ENCODE measurements at places on chromosomes 2 and 18. TPM values are rescaled to one million over a fixed set of nuclear protein-coding genes. Genes with fewer than 3 reads are reported as not detected.

Gene BUB1
- 76.9 TPM for total RNA-seq

DNA sequence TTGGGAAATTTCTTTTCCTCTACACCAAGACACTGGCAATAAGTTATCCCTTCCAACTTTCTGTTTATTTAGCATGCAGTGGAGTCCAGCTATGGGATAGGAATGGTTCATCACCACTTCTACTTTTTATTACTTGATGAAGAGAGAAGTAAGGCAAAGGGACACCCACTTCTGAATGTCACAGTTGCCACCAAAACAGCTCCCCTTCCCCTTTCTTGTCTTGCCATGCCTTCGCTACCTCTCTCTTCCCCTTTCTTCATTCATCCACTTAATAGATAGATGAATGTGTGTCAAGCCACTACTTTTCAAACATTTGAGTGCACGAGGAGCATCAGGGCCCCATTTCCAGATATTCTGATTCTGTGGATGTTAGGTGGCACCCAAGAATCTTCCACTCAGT lies 59.6 kb downstream of the KCTD18 start:
- DNase-seq, result no peak

DNA sequence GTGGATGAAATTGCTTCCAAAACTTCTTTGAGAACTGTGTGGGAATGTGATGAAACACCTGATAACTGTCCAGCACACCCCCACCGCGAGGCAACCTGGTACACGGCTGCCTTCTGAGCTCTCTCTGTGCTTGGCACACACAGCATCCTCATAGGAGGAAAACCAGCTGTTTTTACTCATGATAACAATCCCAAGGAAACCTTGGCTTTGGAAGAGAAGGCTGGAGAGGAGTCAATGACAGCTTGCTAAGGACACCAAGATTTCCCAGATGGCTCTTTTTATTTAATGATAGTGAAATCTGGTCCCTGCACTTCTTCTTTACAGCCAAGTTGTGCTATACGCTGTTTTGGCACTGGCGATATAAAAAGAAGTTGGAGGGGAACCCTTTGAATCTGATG lies 232.5 kb upstream of the FN1 start:
- DNase-seq, result no peak

DNA sequence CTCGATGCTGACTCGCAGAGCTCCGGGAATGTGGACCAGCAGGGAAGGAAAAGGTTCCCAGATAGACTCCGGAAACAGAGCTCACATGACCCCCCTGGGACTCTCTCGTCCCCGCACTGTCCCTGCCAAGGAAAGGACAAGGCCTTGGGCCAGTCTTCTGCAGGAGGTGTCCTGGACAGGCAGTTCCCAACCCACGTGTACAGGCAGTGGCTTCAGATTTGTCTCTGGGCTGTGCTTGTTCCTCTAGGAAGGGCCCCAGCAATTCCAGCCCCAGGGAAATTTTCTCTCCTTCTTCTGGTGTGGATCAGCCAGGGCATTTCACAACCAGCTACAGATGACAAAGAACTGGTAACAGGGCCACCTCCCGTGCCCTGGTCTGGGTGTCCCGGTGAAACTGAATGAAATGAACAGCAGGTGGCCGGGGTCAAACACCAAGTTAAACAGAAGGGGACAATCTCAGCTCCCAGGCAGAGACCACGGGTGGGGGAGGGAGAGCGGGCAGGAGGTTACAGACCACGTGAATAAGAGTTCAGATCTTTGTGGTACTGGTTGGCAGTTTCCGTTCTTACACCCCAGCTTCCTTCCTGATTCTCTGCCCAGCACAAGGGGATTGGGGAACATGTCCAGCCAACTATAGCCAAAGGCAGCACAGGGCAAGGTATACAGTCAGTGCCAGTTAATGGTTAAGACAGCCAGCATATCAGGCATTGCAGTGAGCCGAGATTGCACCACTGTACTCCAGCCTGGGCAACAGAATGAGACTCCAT lies 52.2 kb upstream of the CAB39 start:
- peak; percentile 80 for DNase-seq

DNA sequence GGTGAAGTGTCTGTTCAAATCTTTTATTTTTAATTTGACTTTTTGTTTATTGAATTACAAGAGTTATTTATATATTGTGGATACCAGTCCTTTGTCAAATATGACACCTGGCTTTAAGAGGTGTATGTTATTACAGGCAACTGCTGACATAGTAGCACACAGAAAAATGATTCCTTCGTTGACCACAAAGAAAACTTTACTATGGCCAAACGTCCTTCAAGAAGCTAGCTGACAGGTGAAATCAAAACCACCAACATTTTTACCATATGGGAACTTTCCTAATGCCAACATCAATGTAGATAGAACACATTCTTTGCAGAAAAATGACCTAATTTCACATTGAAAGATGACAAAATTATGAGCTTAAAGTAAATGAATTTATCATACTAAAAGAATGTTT lies 6.4 kb upstream of the SRBD1 start:
- no peak for DNase-seq

Gene RAB27B
- total RNA-seq, result 0.19 TPM

GRCh38 chr2:98730707-98731040 lies 258 bp downstream of the MGAT4A start:
- DNase-seq, result peak; percentile 80

DNA sequence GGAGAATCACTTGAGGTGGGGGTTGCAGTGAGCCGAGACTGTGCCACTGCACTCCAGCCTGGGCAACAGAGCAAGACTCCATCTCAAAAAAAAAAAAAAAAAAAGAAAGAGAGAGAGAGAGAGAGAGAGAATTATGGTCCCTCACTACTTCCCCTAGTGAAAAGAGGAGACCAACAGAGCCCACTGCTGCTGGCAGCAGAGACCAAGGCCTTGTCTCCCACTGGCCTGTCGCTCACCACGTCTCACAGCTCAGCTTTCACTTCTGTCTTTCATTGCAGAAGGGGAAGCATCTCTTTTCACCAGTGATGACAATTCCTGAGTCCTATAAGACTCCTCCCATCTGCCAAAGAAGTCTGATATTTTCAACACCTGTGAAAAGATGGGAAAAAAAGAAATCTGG lies 81.3 kb downstream of the CLHC1 start:
- DNase-seq, result no peak

DNA sequence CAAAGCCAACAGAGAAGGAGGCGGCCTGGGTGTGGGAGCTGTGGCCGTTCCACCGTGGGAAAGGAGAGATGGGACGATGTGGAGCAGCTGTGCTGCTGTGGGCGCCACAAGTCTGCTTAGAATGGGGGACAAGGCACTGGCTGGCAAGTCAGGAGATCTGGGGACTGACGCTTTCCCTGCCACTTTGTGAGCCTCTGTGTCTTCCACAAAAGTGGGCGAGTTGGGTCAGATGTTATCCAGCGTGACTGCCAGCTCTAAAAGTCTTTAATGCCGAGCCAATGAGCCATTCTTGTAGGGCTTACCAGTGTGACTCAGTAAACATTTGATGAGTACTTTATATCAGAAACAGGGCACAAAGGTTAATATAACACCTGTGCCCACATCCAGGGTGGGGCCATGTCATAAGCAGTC lies 113.6 kb upstream of the MGAT5 start:
- no peak for DNase-seq

GRCh38 chr18:48889115-48889941 lies 61.4 kb downstream of the SMAD7 start:
- DNase-seq, result no peak

Gene DAPL1
- not detected for total RNA-seq

- no peak for DNase-seq
Measured at GRCh38 chr2:199738727-199739412, 112.1 kb downstream of the FTCDNL1 start.

Gene GRP
- not detected for total RNA-seq

GRCh38 chr2:34107811-34108210 lies 508.7 kb upstream of the FAM98A start:
- DNase-seq, result no peak

DNA sequence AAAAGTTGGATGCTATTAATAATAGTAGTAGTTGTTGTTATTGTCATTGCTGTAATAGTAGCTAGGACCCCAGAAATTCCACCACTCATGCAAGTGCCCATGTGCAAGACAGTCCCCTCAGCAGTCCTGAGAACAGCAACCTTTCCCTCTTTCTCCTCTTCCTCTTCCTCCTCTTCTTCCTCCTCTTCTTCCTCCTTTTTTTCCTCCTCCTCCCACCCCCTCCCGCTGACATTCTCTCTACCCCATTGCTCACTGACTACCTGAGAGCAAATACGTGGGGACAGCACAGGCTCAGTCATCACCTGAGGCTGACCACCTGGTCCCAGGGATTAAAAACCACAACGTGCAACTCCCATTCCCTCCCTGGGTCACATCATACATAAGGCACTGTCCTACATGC lies 41.8 kb downstream of the SMAD7 start:
- no peak for DNase-seq

Gene EGR4
- total RNA-seq, result 1.6 TPM

Gene ARL4C
- total RNA-seq, result 53.7 TPM

GRCh38 chr2:117127680-117128079 lies 686.8 kb upstream of the DDX18 start:
- DNase-seq, result no peak

DNA sequence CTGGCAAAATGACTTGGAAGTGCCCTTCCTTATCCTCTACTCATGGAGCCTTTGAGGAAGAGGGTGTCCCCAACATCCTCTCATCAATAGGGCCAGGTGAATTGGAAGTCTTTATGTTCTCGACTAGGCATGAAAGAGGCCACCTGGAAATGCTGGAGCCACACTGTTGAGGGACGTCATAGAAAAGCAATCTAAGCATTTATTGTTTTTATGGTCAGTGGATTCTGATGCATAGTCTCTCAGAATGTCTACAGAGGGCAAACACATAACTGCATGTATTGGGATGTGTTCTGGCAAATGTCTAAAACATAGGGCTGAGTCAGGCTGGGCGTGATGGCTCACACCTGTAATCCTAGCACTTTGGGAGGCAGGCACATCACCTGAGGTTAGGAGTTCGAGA lies 246.6 kb upstream of the SP5 start:
- no peak for DNase-seq

Gene ST8SIA3
- not detected for total RNA-seq

DNA sequence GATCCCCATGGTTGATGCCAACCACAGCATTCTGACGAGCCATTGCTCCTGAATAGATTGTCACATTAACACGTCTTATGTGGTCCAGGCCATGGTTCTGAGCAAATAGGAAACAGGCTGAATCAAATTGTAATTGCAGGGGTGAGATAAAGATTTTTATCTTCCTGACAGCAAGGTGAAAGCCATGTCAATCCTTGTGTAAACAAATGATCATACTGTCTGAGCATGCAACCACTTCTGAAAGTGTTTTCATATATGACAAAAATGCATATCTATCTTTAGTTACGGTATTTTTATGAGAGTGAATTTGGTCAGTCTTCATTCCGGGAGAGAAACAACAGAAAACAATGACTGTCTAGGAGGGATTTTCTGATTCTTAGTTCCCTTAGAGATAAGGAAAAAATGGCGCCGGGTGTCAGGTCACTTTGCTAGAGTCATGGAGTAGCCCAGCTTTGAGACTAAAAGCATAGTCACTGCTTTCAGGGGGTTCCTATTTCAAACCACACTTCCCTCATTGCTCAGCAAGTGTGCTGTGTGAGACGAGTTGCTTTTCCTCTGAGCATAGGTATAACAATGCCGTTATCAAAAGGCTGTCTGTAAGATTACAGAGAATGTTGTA lies 958.9 kb downstream of the DCDC2C start:
- no peak for DNase-seq

Gene EVX2
- total RNA-seq, result not detected

DNA sequence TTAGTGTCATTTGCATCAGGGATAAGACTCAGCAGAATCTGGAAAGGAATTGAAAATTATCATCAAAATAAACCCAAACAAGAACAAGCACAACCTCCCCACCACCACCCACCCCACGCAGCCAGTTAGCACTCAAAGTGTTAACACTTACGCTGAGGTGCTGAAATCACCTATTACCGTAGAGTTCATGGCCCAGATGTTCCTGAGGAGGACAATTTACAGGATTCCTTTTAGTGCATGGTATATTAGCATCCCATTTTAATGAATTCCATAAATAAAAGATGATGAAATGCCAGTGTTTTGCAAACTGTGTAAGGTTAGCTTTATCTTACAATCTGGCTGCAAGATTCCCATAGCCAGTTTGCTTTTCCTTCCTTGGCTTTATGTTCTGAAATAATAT lies 359.3 kb upstream of the SOX11 start:
- no peak for DNase-seq

DNA sequence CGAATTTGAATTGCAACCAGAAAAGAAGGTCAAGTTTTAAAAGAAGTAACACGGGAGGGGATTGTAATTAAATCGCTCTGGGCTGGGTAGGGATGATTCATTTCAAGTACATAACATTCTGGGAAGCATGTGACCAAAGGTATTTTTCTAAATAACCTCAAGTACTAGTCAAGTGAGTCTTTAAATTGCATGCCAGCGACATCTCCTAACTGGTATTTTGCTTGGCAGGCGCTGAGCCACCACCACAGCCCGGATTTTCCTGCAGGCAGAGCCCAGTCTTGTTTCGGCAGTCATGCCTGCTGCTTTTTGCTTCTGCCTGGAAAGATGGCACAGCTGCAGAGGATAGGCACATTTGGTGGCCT lies 33.7 kb upstream of the NPAS2 start:
- no peak for DNase-seq

- no peak for DNase-seq
Measured at GRCh38 chr18:26091047-26091630, 726 bp upstream of the SS18 start.

DNA sequence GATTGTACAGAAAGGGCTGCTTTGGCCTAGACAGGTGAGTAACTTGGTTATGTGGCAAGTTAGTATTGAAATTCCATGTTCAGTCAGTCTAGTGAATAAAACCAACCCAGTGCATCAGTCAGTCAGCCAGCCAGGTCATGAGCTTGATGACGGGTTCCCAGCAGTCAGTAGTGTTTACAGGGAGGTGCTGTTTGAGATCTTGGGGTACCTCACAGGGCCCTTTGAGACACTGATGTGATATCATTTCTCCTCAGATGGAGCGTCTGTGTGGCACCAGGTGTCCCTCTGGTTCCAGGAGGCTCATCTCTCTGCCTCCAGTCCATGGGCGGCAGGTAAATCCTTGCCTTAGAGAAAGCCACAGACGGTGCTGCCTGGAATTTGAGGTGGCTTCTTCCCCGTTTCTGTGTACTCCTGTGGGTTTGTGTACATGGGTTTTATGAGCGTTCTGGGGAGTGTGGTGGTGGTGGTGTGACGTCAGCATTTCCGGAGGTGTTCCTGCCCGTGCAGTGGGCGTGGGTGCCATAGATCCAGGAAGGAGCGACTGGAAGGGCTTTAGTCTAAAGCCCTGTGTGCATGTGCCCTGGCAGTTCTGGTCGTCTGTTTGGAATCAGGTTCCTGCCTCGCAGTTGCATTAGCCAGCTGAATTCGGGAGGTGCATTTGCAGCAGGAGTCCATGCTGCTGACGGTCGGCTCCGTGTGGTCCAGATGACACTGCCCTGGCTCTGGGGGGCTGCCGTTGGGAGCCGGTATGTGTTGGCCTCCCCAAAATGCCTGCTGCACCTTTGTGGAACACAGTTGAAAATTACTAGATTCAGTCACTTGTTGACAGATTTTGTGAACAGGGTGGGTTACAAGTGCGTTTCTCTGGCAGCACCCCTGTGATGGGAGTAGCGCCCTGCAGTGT lies 2.1 kb downstream of the CTDP1 start:
- DNase-seq, result peak; percentile 44

- no peak for DNase-seq
Measured at GRCh38 chr2:16161085-16161565, 220.8 kb downstream of the MYCN start.
